ENCODE measurements at places on chromosomes 12 and 14.

DNA sequence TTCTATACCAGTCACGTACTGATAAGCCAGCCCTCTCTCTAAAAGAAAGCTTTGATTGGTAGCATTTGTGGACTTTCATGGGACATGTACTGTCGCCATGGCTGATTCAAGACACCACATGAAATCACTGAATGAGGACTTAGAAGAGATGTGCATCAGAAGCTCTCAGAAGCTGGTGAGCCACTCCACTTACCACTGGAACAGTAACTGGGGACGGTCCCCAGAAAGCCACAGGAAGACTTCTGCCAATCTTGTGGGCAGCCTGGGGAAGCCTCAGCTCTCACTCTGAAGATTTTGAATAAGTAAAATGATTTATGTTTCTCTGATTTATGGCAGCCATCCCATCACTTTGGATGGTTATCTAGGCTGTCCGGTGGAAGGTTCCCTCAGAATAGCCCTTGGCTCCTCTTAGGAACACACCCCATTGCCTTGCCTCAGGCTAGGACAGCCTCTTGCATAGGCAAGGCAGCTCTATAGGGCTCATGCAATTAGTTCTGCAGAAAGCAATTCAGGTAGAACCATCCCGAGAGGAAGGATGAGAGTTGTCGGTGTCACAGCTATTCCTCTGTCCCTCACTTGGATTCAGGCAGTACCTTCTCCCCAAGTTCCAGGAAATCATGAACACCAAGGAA is 9.8 kb downstream of the DHRS1 start:
- DNase-seq = no peak

DNA sequence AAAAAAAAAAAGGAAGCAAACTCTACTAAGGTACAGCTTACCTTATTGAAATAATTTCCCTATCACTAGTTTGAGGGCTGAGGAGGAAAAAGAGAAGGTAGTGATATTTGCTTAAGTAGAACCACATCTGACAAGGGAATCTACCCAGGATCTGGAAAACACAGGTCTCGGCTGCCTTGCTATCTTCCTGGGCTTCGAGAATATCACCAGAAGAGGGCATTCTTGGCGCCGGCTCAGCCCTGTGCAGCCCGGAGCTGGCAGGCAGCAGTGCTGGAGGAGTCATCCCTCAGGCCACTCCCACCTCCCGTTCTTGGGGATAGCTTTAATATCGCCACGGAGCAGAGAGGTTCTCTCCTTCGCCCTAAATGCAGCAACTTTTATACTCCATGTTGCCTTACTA is 1181.2 kb downstream of the VRK1 start:
- DNase-seq = peak; percentile 57

DNA sequence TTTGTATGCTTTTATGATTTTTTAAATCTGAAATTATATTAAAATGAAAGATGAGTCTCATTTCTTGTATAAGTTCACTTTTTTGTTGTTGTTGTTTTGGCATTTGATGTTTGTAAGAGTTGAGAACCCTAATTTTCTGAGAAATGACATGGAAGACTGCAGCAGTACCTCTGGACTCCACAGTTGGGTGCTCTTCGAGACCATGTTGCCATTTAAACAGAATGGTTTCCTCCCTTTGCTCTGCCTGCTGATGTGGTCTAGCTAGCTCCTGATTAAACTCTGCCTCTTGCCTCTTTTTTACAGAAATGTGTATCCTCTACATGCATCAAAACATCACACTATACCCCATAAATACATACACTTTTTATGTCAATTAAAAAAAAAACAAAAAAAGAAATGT is 5.8 kb upstream of the LTA4H start:
- DNase-seq = no peak

DNA sequence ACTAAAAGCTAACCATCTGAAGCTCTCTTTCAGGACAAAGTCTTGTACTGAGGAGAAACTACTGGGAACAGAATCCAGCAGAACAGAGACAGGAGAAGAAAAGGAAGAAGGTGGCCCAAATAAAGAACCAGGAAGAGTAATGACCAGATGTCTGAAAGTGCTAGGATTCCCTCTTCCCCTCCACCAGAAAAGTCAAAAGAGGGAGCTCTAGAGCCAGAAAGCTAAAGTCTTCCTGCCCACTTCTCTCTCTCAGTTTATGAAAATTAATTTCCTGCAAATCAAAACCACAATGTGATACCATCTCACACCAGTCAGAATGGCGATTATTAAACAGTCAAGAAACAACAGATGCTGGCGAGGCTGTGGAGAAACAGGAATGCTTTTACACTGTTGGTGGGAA is 47.2 kb downstream of the SPPL3 start:
- no peak for DNase-seq
